ENCODE measurements at places on chromosomes 5 and 9.

GRCh38 chr5:2185646-2186471 lies 303.1 kb upstream of the IRX4 start:
- no peak for DNase-seq

DNA sequence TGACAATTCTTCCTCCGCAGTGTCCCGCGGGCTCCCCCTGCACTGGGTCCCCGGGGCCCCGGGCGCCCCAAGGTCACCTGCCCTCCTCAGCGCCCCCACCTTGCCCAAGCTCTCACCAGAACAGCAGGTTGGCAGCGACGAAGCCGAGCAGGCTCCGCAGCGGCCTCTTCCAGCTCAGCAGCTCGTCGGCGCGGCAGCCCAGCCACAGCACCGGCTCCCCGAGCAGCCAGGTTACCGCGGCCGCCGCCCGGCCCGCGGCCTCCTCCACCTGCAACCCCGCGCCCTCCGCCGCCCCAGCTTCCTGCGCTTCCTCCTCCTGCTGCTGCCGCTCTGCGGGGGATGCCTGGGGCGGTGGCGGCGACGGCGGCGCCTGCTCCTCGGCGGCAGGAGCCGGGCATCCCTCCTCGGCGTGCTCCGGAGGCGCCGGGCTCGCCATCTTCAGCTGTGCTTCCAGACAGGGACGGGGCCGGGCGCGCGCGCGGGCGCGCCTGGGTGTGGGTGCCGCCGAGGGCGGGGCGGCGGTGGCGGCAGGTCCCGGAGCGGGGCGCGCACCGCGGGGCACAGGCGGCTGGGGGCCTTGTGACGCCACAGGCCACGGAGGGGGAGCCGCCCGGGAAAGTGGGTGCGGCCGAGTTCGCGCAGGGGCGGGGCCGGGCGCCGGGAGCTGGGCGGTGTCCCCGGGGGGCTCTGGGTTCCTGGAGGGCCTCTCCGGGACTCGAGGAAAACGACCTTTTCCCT lies at the start of gene RETREG1:
RETREG1 (minus strand) TSS at position 462 of the 738 bp plus-strand sequence; CDS start at position 436, 26 bp downstream.
- no peak for DNase-seq

- DNase-seq = no peak
These were observed 664 bp upstream of the ARSB start for GRCh38 chr5:78985725-78986223.

DNA sequence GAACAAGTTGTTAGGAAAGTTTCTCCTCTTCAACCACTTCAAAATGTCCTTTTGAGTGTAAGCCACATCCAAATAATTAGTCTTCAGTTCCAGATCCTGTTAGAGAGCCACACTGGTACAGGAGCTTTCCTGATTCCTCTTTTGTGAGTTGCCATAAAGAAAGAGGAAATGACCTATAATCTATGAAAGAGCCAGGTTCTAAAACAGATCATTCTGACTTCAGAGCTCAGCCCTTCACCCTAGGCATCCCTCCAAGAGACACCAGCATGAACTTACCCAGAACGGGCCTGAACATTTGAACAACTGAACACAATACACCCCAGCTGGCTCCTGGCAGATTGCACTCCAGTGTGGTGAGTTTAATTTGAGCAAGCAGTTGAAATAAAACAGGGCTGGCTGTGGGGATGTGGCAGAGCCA lies 25.7 kb downstream of the SLC1A1 start:
- DNase-seq = no peak

- no peak for DNase-seq
These were observed 35.3 kb upstream of the SPDL1 start for GRCh38 chr5:169548315-169548714.

- DNase-seq = no peak
These were observed 17.2 kb downstream of the SPTLC1 start for GRCh38 chr9:92097997-92098482.

GRCh38 chr9:84397822-84398221 lies 57.3 kb upstream of the SLC28A3 start:
- no peak for DNase-seq

- no peak for DNase-seq
These were observed 18.7 kb downstream of the LCP2 start for GRCh38 chr5:170278611-170279458.

- DNase-seq = no peak
These were observed 7.7 kb downstream of the RASGEF1C start for GRCh38 chr5:180201051-180201987.

DNA sequence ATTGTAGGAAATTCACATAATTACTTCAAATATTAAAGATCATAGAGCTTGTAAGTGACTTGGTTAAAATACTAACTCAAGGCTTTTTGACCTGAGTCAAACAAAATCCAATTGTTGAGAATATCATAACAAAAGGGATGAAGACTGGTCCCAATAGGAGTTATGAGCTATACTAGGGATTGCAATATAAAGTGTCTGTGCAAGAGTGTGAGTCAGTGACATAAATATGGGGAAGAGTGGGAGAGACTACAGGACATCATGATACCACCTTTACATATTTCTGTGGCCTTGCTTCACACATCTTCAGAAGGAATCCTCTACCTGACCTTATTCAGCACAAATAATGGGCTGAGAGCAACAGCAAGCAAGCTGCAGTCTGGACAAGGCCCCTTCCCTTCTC lies 180.9 kb upstream of the SLC24A2 start:
- no peak for DNase-seq

DNA sequence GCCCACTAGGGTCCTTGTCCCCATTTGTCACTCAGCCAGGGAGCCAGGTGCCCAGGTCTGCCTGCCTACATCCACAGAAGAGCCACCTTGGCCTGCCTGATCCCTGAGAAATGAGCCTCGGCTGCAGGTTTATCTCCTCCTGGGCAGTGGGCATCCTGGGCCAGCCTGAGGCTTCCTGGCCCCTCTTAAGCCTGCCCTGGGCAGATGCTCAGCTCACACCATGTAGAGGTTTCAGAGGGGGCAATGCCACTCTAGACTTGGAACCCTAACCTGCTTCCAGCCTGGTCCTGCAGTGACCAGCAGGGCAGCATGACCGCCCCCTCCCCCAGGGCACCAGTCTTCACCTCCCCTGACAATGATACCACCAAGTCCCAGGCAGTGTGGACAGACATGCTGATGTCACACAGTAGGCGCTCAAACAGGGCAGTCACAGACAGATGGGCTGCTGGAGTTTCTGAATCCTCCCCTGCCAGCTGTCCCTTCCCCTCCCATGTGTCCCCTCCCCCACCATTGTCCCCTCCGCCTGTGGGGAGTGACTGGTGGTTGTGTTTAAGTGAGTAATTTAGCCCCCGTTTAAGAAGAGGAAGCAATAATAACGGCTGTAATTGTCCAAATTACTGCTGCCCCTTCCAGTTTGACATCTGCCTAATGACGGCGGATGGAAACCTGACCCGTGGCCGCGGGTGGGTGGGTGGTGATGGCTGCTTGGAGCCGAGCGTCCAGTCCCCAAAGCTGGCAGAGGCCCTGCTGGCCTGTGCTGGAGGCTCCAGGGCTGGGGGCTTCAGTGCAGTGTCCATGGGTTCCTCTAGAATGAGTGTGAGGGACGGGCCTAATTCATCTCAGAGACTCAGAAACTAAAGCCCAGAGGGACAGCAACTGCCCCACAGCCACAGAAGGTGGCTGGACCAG lies 147.7 kb downstream of the BARX1 start:
- no peak for DNase-seq

DNA sequence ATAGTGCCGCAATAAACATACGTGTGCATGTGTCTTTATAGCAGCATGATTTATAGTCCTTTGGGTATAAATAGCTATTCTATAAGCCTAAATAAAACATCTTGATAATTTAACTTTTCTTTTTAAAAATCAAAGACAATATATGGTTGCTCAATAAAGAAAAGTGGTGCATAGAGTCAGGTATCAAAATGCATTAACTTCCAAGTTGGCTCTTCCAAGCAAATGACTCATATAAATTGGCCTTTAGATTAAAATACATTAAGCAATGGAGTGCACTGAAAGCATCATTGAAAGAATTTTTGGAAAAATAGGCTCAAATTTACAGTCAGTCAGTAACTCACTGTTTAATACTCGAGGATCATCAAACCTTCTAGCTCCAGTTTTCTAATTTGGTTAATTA lies 106.6 kb downstream of the PLCXD3 start:
- no peak for DNase-seq

- DNase-seq = no peak
These were observed 353.0 kb downstream of the PLK2 start for GRCh38 chr5:58106754-58107410.

GRCh38 chr5:131164191-131165118 lies 601 bp downstream of the HINT1 start:
- DNase-seq = peak; percentile 38

- peak; percentile 38 for DNase-seq
These were observed 38.4 kb downstream of the PRRX2 start for GRCh38 chr9:129703667-129704355.

- DNase-seq = no peak
These were observed 14.7 kb upstream of the PWWP2A start for GRCh38 chr5:160133918-160134304.

GRCh38 chr9:109478051-109478563 lies 20.0 kb downstream of the PTPN3 start:
- DNase-seq = no peak

GRCh38 chr9:30676651-30677050 lies 1707.8 kb upstream of the ACO1 start:
- no peak for DNase-seq

GRCh38 chr5:103910011-103910410 lies 347.4 kb upstream of the NUDT12 start:
- DNase-seq = no peak

All from thoracic aorta (tissue), 2 donors.